ENCODE measurements at places on chromosomes 3 and 15.
A peak's percentile ranks its signal among the peaks of the same experiment; 100 is the strongest.

DNA sequence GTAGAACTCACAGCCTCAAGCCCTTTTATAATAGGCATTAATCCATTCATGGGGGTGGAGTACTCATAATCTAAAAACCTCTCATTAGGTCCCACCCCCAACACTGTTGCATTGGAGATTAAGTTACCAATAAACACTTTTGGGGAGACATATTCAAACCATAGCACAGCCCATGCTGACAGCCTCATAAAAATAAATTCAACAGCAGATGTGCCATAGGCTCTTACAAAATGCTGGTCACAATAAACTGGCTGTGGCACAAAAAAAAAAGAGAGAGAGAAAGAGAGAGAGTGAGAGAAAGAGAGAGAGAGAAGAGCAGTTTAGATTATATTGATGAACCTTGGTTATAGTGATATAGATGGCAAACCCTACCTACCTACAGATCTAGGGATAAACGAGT, 1000.9 kb downstream of the TUSC7 start:
- no peak for DNase-seq

GRCh38 chr3:61571516-61572336, 10.4 kb downstream of the PTPRG start:
- DNase-seq: no peak

GRCh38 chr3:38597502-38598060, 51.9 kb downstream of the SCN5A start:
- no peak for DNase-seq

DNA sequence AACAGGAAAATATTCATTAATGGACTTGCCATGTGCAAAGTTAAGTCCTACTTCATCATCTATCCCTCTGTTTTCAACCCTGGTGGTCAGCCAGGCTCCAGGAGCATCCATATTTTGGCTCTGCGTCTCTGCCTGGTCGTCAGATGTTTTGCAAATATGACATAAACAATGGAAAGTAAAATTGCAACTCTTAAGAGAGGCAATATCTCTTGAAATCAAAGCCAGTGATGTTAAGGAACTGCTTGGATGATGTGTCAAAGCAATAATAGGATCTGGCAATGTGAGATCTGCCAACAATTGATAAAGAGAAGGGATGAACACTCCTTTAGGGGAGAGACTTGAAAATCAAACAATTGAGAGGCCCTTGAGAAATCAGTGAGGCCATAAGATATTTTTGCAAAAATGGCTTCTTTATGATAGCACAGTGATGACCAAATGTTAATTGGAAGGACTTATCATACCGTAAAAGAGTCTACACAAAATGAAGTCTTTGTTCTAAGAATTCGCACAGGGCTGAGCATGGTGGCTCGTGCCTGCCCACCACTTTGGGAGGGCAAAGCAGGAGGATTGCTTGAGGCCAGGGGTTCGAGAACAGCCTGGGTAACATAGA, 6.5 kb downstream of the ABHD6 start:
- no peak for DNase-seq

DNA sequence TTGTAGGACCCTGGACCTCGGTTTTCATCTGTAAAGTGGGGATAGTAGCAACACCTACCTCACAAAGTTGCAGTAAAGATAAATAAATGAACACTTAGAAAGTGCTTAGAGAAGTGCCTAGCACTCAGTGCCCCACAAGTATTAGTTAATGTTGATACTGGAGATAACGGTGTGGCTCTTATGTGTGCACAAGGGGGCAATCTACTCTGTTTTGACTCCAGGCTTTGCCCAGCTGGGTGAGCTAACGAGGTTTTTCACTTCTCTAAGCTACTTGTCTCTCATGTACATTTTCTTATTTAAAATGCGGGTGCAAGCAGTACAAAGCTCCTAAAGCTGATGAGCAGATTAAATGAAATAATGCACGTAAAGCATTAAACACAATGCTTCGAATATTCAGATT, 193.5 kb upstream of the ICE2 start:
- DNase-seq: no peak

- DNase-seq: no peak
These were observed 485.7 kb upstream of the ZNF385D start for GRCh38 chr3:22236490-22237270.

DNA sequence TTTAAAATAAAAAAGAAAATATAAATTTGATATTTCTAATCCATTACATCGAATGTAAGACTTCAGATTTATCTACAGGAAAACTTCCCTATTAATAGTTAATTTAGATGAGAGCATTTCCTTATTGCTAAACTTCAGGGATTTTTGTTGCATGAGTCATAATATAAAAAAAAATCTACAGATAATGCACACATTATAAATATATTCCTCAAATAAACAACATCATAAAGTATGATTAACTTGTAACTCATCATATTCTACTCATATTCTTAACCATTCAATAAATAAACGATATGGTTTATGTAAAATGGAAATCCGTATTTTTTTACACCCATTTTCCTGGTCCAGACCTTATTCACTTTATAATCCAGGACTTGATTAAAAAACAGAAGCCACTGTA, 477.0 kb downstream of the EPHA3 start:
- no peak for DNase-seq

- DNase-seq: no peak
These were observed 222.7 kb downstream of the MTHFS start for GRCh38 chr15:79674124-79674465.

DNA sequence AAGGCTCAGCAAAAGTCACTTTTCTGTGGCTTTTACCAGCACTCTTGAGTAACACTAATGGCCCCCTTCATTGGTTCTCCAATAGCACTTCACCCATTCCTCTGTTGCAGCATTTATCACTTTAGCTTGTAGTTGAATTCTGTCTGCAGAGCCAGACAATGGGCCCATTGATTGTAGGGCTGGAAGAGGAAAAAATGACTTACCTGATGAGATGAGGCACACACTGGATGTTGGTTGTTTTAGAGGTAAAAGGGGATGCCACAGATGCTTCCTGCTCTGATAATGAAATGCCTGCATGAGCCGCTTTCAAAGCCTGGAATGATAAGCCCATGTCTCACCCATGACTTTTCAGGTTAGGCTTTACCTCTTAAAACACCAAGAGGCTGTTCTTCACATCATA, 64.3 kb downstream of the PLAAT1 start:
- no peak for DNase-seq

DNA sequence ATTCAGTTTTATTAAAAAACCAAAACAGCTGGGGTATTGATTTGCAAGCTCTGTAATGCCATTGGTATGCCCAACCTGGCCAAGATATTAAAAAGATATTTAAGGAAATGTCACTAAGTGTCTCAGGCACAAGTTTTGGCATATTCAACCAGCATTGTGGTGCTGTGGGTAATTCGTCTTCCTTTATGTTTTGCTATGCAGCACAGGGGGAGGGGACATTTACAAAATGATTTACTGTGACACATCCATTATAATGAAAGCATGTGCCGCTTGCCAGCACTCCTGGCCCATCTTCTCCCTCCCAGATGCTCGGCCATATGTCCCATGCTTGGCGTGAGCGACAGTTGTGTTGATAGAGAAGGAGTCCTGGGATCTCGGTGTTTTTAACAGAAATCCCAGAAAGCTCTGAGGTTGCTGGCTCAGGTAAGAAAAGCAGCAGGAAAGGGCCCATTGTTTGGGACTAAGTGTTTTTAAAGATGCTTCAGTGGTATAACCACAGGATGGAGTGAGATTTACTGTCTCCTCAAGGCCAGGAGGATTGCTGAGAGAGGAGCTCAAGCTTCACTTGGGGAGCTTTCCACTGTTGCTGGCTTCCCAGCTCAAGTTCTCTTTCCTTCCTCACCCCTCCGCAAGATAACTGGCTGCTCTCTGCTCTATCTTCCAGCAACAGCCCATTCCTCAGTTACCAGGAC, 158.2 kb upstream of the TSC22D2 start:
- no peak for DNase-seq

DNA sequence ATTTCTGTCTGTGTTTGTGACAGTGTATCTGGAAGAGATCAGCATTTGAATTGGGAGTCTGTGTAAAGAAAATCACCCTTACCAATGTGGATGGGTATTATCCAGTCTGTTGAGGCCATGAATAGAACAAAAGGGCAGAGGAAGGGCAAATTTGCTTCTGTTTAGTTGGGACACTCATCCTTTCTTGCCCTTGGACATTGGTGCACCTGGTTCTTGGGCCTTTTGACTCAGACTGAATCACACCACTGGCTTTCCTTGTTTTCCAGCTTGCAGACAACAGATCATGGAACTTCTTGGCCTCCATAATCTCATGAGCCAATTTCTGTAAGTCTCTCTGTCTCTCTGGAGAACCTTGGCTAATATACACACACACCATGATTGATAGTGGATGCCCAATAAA, 164.4 kb upstream of the SGO1 start:
- DNase-seq: no peak

DNA sequence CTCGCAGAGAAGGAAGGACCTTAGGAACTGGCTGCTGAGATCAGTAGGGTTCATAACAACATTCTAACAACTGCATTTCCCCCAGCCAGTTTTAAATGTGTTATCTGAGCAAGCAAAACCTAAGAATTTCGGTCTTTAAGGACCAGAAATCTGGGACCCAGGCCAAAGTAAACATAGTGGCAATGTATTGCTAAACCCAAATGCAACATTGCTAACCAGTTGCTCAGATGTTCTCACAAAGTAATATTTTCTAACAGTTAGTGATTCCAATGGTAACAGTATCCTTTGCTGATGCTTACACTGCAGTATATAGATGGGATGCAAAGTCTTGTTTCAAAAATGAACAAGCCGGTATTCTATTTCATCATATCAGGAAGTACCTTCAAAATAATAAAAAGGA, 254.3 kb downstream of the RYR3 start:
- DNase-seq: no peak

- no peak for DNase-seq
These were observed 16.5 kb downstream of the PML start for GRCh38 chr15:74010929-74011540.

GRCh38 chr3:116863822-116864589, 154.4 kb downstream of the TUSC7 start:
- DNase-seq: no peak

GRCh38 chr3:116129187-116129946, 315.9 kb downstream of the LSAMP start:
- no peak for DNase-seq

- DNase-seq: no peak
These were observed 16.5 kb downstream of the CYFIP1 start for GRCh38 chr15:22963641-22964040.

- DNase-seq: no peak
These were observed 49.6 kb downstream of the SHQ1 start for GRCh38 chr3:72798552-72799195.

- DNase-seq: no peak
These were observed 49.6 kb downstream of the ECT2 start for GRCh38 chr3:172800156-172800555.

- no peak for DNase-seq
These were observed 43.9 kb downstream of the BHLHE40 start for GRCh38 chr3:5022966-5023776.

GRCh38 chr3:152205097-152205593, 63.6 kb upstream of the MBNL1 start:
- no peak for DNase-seq

- no peak for DNase-seq
These were observed 108.1 kb downstream of the TPRA1 start for GRCh38 chr3:127482216-127483004.

GRCh38 chr15:77907824-77908751, 169.4 kb downstream of the TBC1D2B start:
- DNase-seq: peak; percentile 27

- DNase-seq: no peak
These were observed 11.7 kb upstream of the NMB start for GRCh38 chr15:84669726-84670125.

GRCh38 chr3:100149713-100150415, 35.6 kb upstream of the FILIP1L start:
- no peak for DNase-seq

- DNase-seq: no peak
These were observed 799 bp downstream of the VPS33B start for GRCh38 chr15:91021516-91022074.

DNA sequence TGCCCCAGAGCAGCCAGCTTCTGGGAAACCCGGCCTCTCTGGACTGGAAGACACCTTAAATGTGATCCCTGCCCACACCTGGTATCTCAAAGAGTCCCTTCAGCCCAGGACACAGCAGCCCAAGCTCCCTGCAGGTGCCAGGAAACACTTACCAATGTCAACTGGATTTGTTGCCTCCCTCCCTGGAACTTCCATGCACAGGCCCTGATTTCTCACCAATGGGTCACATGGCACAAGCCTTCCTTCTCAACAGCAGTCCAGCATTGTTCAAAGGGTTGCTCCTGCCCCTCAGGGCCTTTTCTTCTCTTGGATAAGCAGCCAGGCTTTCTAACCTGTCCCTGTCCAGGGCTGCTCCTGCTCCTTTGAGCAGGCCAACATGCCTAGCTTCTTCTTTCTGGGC, 31.6 kb downstream of the ANP32A start:
- no peak for DNase-seq

DNA sequence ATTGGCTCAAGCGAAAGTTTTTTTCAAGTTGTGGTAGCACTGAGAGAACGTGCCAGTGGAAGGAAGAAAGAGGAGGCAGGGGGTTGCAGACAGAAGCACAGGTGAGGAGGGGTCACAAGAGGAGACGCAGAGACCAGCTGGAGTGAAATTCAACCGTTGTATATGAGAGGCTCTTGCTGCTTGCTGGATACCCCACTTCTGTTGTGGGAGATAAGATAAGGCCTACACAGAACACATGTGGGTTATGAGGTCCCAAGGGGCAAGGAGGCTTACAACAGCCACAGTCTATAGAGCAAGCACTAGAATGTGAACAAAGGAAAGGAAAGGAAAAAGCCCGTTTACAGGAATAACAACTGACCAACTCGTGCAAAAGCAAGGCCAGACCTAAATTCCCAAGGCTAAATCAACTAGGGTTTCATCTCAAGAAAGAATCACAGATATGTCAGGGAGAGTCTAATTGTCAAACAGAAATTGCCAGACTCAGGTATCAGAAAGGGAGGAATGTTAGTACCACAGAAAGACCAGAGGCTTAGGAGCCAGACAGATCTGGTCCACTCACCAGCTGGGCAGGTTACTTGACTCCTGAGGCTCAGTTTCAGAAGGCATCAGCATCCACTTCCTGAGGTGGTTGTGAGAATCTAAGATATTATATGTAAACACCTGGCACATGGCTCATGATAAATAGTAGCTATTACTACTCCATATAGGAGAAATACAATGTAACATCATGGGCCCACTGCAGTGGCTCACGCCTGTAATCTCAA, 60.9 kb downstream of the MSL2 start:
- DNase-seq: no peak

DNA sequence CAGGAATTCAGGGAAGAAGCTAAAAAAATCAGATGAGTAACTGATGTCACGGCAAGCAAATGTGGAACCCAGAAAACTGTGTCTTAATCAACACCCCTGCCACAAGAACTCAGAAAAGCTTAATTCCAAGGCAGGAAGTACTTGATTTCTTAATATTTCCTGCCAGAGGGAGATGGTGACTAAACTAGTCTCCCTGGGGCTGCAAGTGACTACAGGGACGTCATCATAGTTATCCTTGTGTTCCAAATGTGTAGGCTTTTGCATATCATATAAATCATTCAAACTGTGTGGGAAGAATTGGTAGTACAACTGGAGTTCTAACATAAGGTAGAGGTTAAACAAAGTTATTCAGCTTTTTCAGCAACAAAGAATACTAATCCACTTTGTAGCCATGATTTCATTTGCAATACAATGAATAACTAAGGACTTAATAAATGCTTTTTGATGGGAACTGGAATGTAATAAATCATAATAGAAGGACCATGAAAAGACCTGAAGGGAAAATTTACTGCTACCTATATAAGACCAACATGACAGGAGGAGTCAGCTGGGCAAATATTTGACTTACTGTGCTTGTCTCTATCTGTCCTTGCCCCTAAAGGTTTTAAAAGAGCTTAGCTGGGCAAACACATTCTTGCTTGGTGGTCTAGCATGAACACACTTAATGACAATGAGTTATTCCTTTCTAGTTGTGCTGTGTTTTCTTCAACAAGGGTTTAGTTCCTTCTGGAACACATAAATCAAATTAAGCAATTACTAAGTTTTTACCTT, 76.0 kb upstream of the NECTIN3 start:
- no peak for DNase-seq

Measured in activated T-cell treated with anti-CD3 and anti-CD28 coated beads for 4 hours (primary cell).